Activated CD8-positive, alpha-beta memory T cell treated with anti-CD3 and anti-CD28 coated beads, Interleukin-2, amount 10 ng/mL, durations not matched to agents 7 days and 5 days (primary cell): ENCODE measurements at places on chromosomes 7 and 10.

- DNase-seq = peak; percentile 80
Measured at GRCh38 chr10:8133146-8133545, 78.7 kb downstream of the GATA3 start.

GRCh38 chr10:100038561-100039071 is 28.9 kb upstream of the DNMBP start:
- DNase-seq = no peak

GRCh38 chr10:43968076-43968475 is 319.4 kb upstream of the ZNF32 start:
- no peak for DNase-seq

GRCh38 chr7:44136731-44137130 is 4.4 kb downstream of the MYL7 start:
- no peak for DNase-seq

GRCh38 chr10:78820007-78820362 is 248.8 kb upstream of the ZMIZ1 start:
- no peak for DNase-seq

GRCh38 chr10:75477680-75478079 is 46.3 kb downstream of the LRMDA start:
- DNase-seq = no peak
